Upper lobe of left lung (tissue), 6 donors: ENCODE measurements at places on chromosomes 4 and X. TPM values are rescaled to one million over a fixed set of nuclear protein-coding genes. Genes with fewer than 3 reads are reported as not detected.

DNA sequence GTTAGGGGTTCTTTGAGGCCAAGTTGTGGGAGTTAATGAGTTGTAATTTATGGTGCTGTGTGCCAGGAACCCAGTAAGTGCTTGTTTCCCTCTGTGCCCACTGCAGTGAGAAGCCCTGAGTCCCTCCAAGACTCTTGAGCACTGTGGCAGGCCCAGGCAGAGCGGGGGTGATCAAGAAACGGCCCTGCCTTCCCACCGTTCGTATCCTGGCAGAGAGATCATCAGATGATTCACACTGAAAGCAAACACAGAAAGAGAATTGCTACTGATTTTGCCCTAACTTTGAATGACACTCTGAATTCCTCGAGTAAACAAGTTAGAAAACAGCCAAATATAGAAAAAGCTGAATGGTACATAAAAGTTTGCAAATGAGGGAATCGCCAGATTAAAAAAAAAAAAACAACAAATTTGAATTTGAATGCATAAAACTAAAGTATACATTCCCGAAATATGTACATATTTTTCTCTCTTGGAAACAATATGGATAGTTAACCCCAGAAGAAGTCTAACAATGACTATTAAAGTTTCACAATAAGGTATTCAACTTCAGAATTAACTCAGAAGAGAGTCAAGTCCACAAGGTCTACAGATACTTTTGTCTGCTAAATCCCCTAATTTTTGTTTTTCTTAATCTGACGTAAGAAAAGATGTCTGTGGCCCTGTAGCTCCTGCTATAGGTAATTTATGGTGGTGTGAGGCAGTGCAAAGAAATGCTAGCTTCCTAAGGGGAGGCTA, 71.8 kb downstream of the AFAP1 start:
- no peaks in the 10 kb centered on the region for H3K27me3 ChIP-seq
- DNase-seq, result no peak
- no peak overlapping the region for H3K4me3 ChIP-seq
- peaks cover 8% of the 10 kb centered on the region for H3K36me3 ChIP-seq

MAGED4 gene
- 0.11 TPM for total RNA-seq

DNA sequence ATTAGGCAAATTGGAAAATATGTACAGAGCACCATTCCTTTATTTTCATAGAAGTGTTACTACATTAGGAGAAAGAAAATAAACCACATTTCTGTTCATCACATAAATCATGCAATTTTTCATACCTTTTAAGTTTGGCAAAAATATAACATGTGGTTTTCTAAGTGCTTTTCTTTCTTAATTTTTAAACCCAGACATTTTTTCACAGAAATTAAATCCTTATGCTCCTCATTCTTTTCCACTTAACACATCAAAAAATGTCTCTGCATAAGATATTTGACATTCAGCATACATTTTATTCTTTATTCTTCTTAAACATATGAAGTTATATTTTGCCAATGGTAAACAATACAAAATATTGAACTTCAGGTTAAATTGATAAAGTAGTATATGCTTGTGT, 826.6 kb upstream of the SLIT2 start:
- no peak for DNase-seq
- H3K4me3 ChIP-seq, result no peak overlapping the region
- no peaks in the 10 kb centered on the region for H3K27me3 ChIP-seq
- no peaks in the 10 kb centered on the region for H3K36me3 ChIP-seq
- no peaks in the 10 kb centered on the region for H3K4me1 ChIP-seq

ODAPH gene
- total RNA-seq, result not detected

DNA sequence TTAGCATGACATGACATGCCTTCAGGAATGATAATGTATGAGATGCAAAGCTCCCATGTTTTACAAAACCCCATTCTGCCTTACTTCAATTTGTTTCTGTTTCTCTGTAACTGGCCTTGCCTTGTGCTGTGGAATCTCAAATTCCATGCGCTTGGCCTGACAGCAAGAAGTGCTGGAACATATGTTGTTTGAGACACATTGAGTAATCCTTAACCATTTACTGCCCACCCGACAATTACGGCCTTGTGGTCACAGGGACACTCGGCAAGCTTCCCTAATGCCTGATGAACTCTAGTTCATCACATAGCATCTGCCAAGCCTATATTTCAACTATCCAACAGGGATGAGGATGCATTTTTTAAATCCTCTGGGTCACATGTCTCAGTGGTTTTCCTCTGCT, 226.4 kb upstream of the CASK start:
- no peaks in the 10 kb centered on the region for H3K27me3 ChIP-seq
- no peaks in the 10 kb centered on the region for H3K36me3 ChIP-seq
- H3K4me3 ChIP-seq, result no peak overlapping the region
- H3K4me1 ChIP-seq, result no peaks in the 10 kb centered on the region
- DNase-seq, result no peak

DNA sequence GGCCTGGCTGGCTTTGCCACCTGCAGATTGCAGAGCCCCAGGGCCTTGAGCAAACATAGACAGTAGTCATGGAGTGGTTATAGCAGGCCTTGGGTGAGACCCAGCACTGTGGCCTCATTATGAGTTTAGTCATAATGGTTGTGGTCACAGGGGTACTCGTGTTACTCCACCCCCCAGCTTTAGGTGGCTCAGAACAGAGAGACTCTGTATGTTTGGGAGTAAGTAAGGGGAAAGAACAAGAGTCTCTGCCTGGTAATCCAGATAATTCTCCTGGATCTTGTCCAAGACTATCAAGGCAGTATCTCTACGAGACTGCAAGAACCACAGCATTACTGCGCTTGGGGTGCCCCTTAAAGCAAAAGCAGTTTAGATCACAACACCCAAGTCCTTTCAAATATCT, 62.3 kb upstream of the SCRG1 start:
- H3K4me1 ChIP-seq, result no peaks in the 10 kb centered on the region
- no peaks in the 10 kb centered on the region for H3K27me3 ChIP-seq
- peaks cover 3% of the 10 kb centered on the region for H3K36me3 ChIP-seq
- DNase-seq, result no peak
- H3K27ac ChIP-seq, result no peak overlapping the region
- H3K4me3 ChIP-seq, result no peak overlapping the region

GRCh38 chr4:70925899-70926635, 23.9 kb downstream of the MOB1B start:
- H3K4me3 ChIP-seq, result no peak overlapping the region
- H3K27me3 ChIP-seq, result no peaks in the 10 kb centered on the region
- no peaks in the 10 kb centered on the region for H3K36me3 ChIP-seq
- H3K27ac ChIP-seq, result no peak overlapping the region
- DNase-seq, result no peak
- H3K4me1 ChIP-seq, result peaks cover 8% of the 10 kb centered on the region

GRCh38 chrX:71210816-71211215, 12.2 kb upstream of the GJB1 start:
- no peak overlapping the region for H3K27ac ChIP-seq
- no peaks in the 10 kb centered on the region for H3K36me3 ChIP-seq
- DNase-seq, result no peak
- no peaks in the 10 kb centered on the region for H3K27me3 ChIP-seq

DNA sequence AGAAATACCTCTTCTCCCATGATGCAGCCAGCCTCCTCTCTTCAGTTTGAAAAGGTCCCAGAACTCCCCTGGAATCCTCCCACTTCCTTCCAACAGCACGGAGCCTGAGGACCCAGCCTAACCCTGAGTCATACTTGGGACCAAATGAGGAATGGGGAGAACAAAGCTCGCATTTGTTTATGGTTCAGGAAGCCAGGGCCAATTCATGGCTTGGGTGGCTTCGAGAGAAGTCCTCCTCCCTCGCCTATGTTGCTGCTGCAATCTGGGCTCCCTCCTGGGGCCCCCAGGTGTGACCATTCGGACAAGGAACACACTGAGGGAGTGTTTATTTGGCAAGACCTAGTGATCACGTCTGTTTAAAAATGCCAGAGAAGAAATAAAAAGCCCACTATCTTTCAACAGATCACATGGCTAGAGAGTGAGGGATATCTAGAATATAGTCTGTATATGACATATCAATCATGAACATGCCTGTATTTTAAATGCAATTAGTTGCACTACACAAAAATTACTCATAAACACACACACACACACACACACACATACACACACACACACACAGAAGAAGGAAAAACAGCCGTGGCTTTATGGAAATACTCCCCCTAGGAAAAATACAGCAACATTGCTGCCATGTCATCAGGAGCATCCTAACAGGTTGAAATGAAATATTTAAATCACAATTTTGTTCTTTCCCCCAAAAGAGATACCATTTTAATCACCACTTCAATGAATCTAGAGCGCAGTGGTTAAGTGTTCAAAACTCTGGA, 155.7 kb upstream of the MAP3K15 start:
- no peaks in the 10 kb centered on the region for H3K27me3 ChIP-seq
- H3K27ac ChIP-seq, result no peak overlapping the region
- no peak overlapping the region for H3K4me3 ChIP-seq
- no peak for DNase-seq
- no peaks in the 10 kb centered on the region for H3K36me3 ChIP-seq
- peaks cover 4% of the 10 kb centered on the region for H3K4me1 ChIP-seq

- H3K36me3 ChIP-seq, result no peaks in the 10 kb centered on the region
- DNase-seq, result no peak
- H3K4me1 ChIP-seq, result no peaks in the 10 kb centered on the region
- no peaks in the 10 kb centered on the region for H3K27me3 ChIP-seq
- H3K4me3 ChIP-seq, result no peak overlapping the region
These were observed 17.9 kb upstream of the PGRMC1 start for GRCh38 chrX:119218198-119218597.

- no peak for DNase-seq
- no peaks in the 10 kb centered on the region for H3K4me1 ChIP-seq
- no peak overlapping the region for H3K27ac ChIP-seq
- no peaks in the 10 kb centered on the region for H3K27me3 ChIP-seq
These were observed 49.4 kb upstream of the RELL1 start for GRCh38 chr4:37735578-37735977.

DNA sequence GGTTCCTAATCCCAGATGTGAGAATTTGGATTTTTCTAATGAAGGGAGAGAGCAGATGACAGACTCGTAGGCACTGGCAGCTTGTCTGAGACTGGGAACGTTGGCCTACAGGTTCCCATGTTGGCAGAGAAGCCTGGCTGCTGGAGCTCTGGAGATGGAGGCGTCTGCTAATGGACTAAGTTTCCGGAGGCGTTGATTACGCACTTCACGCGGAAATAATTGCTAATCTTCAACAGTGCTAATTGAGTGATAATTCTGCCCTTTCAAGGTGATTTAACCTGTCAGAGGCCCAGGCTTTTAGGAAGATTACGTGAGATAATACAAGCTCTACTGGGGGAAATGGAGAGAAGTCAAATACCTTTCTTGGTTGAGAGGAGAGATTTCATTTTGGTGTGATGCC, 77.4 kb downstream of the PSAPL1 start:
- no peak overlapping the region for H3K4me3 ChIP-seq
- H3K4me1 ChIP-seq, result no peaks in the 10 kb centered on the region
- no peaks in the 10 kb centered on the region for H3K36me3 ChIP-seq
- DNase-seq, result no peak
- H3K27ac ChIP-seq, result no peak overlapping the region

DNA sequence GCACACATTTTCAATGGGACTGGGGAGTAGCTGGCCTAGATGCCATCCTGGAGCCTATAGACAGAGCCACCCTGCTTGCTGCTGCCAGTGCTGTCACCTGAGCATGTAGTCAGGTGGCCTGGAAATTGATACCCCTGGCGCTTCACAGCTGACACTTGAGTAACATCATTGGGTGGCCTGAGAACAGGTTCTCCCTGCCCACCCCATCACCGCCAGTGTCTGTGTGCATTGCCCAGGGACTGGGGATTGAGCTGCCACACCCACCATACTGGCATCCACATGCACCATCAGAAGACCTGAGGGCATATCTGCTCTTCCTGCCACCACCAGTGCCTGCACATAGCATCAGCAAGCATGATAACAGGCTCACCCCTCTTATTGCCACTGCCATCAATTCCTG, 1142.9 kb upstream of the PABPC4L start:
- no peaks in the 10 kb centered on the region for H3K4me1 ChIP-seq
- DNase-seq, result no peak
- no peak overlapping the region for H3K27ac ChIP-seq
- H3K36me3 ChIP-seq, result no peaks in the 10 kb centered on the region
- H3K4me3 ChIP-seq, result no peak overlapping the region

DNA sequence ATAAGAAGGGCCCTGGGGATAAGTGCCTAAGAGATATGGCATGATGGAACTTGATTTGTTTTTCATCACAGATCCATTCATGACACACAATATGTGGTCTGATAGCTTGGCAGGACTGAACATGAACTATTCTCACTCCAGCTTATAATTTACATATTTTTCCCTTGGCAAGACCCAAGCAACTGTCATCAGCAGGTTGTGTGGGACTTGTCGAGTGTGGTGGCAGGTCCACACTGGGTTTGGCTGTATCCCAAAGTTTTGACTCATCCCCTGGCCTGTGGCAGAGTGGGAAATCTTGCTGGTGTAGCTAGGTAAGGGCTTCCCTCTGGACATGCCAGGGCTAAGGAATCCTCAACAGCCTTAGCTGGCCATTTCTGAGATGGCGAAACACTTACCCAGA, 81.0 kb upstream of the STIM2 start:
- no peaks in the 10 kb centered on the region for H3K27me3 ChIP-seq
- no peaks in the 10 kb centered on the region for H3K36me3 ChIP-seq
- H3K4me1 ChIP-seq, result no peaks in the 10 kb centered on the region

RS1 gene
- total RNA-seq, result 4.1 TPM

ODAM gene
- 3.3 TPM for total RNA-seq

DNA sequence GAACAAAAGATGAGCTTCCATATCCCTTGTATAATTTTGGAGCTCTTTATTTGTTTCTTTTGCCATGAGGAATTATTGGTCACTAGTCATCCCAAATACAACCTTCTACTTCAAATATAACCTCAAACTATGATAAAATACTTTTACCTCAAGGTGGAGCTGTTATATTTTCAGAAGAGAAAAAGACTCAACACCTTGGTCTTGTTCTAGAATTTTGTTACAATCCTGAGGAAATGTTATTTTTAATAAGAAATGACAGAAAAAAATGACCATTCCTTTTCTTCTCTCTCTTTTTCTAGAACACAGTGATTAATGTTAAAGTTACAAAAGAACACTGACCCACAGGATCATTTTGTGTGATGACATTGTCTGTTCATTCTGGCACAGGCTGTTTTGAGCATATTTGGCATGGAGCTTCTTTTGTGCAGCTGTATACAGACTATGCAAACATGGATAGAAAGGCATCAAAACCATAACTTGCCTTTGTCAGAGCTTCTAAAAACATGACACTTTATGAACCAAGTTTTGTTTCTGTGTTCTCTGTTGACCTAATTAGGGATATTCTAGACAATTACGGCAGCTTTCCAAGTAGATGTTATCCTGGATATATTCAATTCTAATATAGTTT, 159.6 kb upstream of the CTSO start:
- H3K27me3 ChIP-seq, result no peaks in the 10 kb centered on the region
- no peaks in the 10 kb centered on the region for H3K36me3 ChIP-seq
- H3K4me3 ChIP-seq, result no peak overlapping the region
- DNase-seq, result no peak

GRCh38 chr4:118732591-118733330, 47.6 kb downstream of the METTL14 start:
- no peak overlapping the region for H3K4me3 ChIP-seq
- no peak for DNase-seq
- H3K27me3 ChIP-seq, result no peaks in the 10 kb centered on the region
- H3K4me1 ChIP-seq, result no peaks in the 10 kb centered on the region
